ENCODE measurements at places on chromosomes 3 and 15.

DNA sequence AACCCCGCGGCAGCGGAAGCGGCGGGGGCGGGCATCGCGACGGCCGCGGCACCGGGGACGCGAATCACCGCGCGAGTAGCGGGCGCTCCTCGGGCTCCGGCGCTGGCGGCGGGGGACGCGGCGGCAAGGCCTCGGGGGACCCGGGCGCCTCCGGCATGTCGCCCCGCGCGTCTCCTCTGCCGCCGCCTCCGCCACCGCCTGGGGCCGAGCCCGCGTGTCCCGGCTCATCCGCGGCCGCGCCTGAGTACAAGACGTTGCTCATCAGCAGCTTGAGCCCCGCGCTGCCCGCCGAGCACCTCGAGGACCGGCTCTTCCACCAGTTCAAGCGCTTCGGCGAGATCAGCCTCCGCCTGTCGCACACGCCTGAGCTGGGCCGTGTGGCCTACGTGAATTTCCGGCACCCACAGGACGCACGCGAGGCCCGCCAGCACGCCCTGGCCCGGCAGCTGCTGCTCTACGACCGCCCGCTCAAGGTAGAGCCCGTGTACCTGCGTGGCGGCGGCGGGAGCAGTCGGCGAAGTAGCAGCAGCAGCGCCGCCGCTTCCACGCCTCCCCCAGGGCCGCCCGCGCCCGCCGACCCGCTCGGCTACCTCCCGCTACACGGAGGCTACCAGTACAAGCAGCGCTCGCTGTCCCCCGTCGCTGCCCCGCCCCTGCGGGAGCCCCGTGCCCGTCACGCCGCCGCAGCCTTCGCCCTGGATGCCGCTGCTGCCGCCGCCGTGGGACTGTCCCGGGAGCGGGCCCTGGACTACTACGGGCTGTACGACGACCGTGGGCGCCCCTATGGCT, 675 bp downstream of the RBM15B start:
- peak; percentile 30 for DNase-seq

- DNase-seq, result no peak
Measured at GRCh38 chr3:79268422-79268821, 499.4 kb downstream of the ROBO1 start.

GRCh38 chr3:70916375-70917055, 604.1 kb upstream of the MDFIC2 start:
- DNase-seq, result no peak

DNA sequence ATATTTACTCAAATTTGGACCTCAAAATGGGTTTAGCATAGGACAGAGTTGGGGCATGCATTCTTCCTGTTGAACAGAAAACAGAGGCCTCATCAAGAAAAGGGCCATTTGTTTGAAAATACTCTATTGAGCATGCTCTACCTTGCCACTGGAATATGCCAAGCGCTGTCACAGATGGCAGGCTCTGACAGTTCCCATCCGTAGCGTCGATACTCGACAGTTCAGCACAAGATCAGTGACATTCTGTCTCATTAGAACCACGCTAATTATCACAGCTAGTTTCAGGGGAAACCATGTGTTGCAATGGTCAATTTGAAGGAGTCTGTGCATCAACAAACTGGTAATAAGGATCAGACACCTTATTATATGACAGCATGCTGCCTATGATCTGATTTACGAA, 54.5 kb downstream of the SATB1 start:
- no peak for DNase-seq

- DNase-seq, result no peak
Measured at GRCh38 chr3:72034986-72035385, 250.0 kb upstream of the PROK2 start.

GRCh38 chr3:169138849-169139420, 524.6 kb downstream of the MECOM start:
- DNase-seq, result no peak

- no peak for DNase-seq
Measured at GRCh38 chr3:116299646-116300081, 145.6 kb downstream of the LSAMP start.

- DNase-seq, result no peak
Measured at GRCh38 chr3:184566441-184567414, 5.1 kb downstream of the EPHB3 start.

DNA sequence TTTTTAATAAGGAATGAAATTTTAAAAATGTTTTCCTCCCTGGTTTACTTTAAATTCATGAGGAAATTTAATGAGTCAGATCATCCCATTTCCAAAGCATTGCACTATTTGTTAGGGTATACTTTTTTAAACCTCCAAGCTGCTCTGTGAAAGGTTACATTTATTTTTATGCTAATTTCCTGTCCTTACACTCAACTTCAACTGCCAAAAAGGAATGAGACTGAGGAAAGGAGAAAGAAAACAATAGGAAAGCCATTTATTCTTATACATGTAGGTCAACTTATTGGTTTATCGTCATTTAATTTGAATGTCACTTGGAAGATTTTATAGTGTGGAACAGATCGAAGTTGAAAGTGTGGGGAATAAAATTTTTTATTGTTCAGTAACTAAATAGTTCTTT, 104.1 kb downstream of the ALCAM start:
- DNase-seq, result no peak

DNA sequence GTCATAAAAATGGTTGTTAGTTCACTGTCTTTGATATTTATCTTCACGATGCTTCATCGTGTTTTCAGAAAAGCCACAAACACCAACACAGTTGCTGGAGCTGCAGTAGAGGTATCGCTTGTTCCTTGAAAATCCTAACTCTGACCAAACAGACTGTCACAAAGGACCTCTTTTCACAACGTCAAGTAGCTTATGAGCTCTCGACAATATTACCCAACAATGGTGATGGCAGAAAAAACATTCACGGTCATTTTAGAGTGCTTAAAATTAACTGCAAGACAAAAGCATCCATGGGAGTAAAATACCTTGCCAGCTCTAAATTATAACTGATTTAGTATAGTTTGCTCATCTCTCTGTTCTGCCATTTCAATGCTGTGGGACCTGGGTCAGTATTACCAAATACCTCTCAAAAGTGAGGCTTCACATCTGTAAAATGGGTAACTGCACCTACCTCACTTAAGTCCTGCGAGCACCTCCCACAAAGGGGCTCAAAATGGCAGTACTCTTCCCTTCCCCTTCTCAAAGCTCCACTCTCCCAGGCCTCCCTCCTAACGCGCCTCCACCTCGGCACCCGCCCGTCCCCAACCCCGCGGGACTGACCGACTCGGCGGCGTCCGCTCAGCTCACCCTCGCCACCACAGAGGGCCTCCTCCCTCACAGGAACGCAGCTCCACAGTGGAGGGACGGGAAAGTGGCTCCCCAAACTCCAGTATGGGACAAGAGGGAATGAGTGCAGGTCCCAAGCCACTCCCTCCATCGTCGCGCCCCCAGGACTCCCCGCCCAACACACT, 546 bp downstream of the TRIM59 start:
- DNase-seq, result no peak

DNA sequence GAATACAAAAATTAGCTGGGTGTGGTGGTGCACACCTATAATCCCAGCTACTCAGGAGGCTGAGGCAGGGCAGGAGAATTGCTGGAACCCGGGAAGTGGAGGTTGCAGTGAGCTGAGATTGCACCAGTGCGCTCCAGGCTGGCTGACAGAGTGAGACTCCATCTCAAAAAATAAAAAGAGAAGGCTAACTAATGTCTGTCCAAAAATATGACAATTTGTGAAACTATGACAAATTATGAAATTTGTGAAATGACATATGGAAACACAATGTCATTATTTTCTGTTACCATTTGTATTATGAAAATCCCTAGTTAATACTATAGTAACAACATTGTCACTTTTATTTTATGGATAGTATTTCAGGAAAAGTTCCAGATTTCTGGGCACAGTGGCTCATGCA, 1306.3 kb upstream of the EPHA6 start:
- DNase-seq, result no peak

- DNase-seq, result no peak
Measured at GRCh38 chr3:151402349-151402748, 17.8 kb upstream of the P2RY12 start.

DNA sequence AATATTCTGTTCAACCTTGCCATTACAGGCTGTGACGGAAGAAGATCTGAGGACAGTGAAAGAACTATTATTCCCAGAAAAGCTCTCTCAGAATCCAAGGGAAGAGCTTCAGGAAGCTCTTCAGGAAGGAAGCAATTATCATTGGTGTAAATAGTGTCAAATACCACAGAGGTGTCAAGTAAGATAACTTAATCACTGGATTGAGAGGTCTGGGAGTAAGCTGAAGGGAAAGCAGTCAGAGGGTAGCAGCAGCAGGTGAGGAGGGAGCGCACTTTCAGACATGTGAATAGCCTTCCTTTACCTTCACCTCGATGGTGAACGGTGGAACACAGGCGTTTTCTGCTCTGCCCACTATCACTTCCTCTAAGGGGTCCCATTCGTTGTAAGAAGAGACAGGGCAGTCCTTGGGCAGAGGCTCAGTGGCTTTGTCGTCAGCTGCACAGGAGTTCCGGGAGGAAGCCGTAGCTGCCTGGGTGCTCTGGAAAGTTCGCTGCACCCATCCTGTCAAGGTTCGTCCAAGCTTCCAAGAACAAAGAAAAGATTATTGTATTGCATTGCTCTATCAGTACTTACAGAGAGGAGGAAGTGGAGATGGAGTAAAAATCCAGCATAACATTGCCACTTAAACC, 1.9 kb downstream of the GATM start:
- DNase-seq, result no peak
